ENCODE measurements at places on chromosomes 5 and 9.

GRCh38 chr5:178312880-178313282 is 80.3 kb upstream of the PHYKPL start:
- DNase-seq = no peak

- DNase-seq = no peak
Observed at GRCh38 chr9:24939109-24939850, 393.6 kb upstream of the IZUMO3 start.

GRCh38 chr5:14231156-14231555 is 88.0 kb downstream of the TRIO start:
- DNase-seq = no peak

DNA sequence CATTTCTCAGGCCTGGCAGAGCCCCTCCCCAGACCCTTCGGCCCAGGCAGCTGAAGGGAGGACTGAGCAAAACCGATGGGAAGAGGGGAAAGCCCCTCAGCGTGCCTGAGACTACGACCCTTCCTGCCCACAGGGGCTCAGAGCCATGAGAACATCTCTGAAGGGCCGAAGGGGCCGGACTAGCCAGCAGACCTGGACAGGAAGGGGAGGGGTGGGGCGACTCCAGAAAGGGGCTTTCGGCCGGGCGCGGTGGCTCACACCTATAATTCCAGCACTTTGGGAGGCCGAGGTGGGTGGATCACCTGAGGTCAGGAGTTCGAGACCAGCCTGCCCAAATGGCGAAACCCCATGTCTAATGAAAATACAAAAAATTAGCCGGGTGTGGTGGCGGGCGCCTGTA is 85.8 kb upstream of the PHYKPL start:
- no peak for DNase-seq

GRCh38 chr9:129422032-129422842 is 198.7 kb downstream of the C9orf50 start:
- no peak for DNase-seq

DNA sequence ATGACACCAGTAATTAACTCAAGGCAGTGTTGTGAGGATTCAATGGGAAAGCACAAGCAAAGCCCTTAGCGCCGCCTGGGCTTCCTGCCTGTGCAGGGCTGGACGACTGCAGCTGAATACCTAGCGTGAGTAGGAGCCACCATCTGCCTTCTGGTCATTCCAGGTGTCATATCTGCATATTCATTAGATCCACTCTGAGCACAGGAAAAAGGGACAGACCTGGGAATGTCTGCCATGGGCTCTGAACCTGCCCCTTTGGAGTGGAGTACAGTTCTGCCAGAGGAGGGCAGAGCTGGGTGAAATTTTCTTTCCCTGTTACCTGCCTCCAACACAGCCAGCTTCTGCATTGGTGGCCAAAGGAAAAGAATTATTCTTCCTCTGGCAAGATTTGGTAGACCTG is 298.8 kb downstream of the NSG2 start:
- DNase-seq = no peak

Data from activated CD8-positive, alpha-beta T cell treated with anti-CD3 and anti-CD28 coated beads, Interleukin-2, amount 10 ng/mL, durations not matched to agents 7 days and 5 days (primary cell).